GM03348 (cell line): ENCODE measurements at places on chromosomes 4 and X.
A peak's percentile ranks its signal among the peaks of the same experiment; 100 is the strongest.

DNA sequence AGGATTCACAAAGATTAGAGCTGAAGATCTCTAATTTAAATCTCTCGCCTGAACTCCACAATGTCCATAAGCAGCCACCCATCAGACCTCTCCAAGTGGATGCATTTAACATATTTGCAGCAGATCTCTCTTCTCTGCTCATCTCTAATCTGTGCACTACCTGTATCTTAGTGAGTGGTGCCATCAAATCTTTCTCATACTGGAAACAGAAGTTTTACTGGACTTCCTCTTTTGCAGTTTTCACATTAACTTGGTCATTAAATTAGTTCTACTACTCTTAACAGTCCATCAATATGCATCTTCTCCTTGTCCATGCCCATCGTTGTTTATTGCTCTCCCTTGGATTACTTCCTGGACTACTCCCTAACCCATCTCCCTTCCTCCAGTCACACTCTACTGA, 488.5 kb downstream of the IL15 start:
- DNase-seq, result no peak

- DNase-seq, result no peak
Observed at GRCh38 chr4:108649863-108650211, 562 bp upstream of the OSTC start.

GRCh38 chr4:156991161-156991560, 19.6 kb upstream of the PDGFC start:
- DNase-seq, result no peak

- no peak for DNase-seq
Observed at GRCh38 chr4:6492861-6493657, 20.6 kb upstream of the PPP2R2C start.

- DNase-seq, result no peak
Observed at GRCh38 chr4:3160438-3160837, 86.0 kb downstream of the HTT start.

GRCh38 chr4:40232610-40233009, 35.8 kb downstream of the RHOH start:
- no peak for DNase-seq

GRCh38 chrX:69131886-69132285, 33.4 kb downstream of the PJA1 start:
- no peak for DNase-seq

- peak; percentile 12 for DNase-seq
Observed at GRCh38 chr4:28357990-28358389, 1497.3 kb downstream of the STIM2 start.

GRCh38 chr4:112280386-112281056, 5.2 kb downstream of the TIFA start:
- no peak for DNase-seq

DNA sequence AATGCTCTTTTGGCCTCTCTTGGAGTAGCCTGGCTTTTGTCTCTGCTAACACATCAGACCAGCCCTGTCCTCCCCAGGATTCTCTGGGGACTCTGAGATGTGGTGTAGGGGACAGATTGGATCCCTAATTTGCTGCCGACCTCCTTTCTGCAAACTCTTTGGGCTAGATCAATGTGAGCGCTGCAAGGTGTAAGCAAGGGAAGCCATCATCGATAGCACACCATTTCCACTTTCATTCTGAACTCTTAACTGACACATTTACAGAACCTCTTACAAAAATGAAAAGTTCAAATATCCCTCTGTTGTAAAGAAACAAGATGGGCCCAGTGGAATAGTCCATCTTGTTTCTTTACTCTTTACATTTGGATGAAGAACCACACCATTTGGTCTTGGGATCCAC, 46.6 kb downstream of the PGRMC2 start:
- no peak for DNase-seq
